ENCODE measurements at places on chromosomes 6 and 20. TPM values are rescaled to one million over a fixed set of nuclear protein-coding genes. Genes with fewer than 3 reads are reported as not detected.

- H3K27me3 ChIP-seq: peaks cover 8% of the 10 kb centered on the region
- H3K4me3 ChIP-seq: no peak overlapping the region
- H3K4me1 ChIP-seq: peaks cover 9% of the 10 kb centered on the region
- no peak overlapping the region for H3K27ac ChIP-seq
- H3K36me3 ChIP-seq: no peaks in the 10 kb centered on the region
Measured at GRCh38 chr6:155495011-155495768, 39.6 kb upstream of the NOX3 start.

- H3K27me3 ChIP-seq: no peaks in the 10 kb centered on the region
- peak overlapping the region; percentile 72 for H3K4me3 ChIP-seq
- H3K27ac ChIP-seq: peak overlapping the region; percentile 78
- H3K4me1 ChIP-seq: peaks cover 70% of the 10 kb centered on the region
- no peaks in the 10 kb centered on the region for H3K36me3 ChIP-seq
Measured at GRCh38 chr20:19815553-19815991, 57.5 kb downstream of the RIN2 start.

GRCh38 chr20:33005132-33005566 is 916 bp upstream of the SUN5 start:
- H3K27ac ChIP-seq: no peak overlapping the region
- DNase-seq: no peak
- H3K4me1 ChIP-seq: peaks cover under 1% of the 10 kb centered on the region
- H3K27me3 ChIP-seq: no peaks in the 10 kb centered on the region
- no peaks in the 10 kb centered on the region for H3K36me3 ChIP-seq

- H3K4me1 ChIP-seq: no peaks in the 10 kb centered on the region
- H3K4me3 ChIP-seq: no peak overlapping the region
- no peak overlapping the region for H3K27ac ChIP-seq
Measured at GRCh38 chr20:36720510-36720909, 25.4 kb downstream of the NDRG3 start.

GRCh38 chr6:104357928-104358327 is 501.8 kb downstream of the HACE1 start:
- no peaks in the 10 kb centered on the region for H3K27me3 ChIP-seq
- H3K4me1 ChIP-seq: no peaks in the 10 kb centered on the region
- H3K4me3 ChIP-seq: no peak overlapping the region
- DNase-seq: no peak

The FAM209B gene
- total RNA-seq: 1.5 TPM

The OTOR gene
- not detected for total RNA-seq

All from activated B cell treated with CpG ODN at 0.5 μM for 24 hours (primary cell).